ENCODE measurements at places on chromosomes 3 and 15.

GRCh38 chr3:180910823-180911222 lies 1.6 kb upstream of the FXR1 start:
- no peak for DNase-seq

DNA sequence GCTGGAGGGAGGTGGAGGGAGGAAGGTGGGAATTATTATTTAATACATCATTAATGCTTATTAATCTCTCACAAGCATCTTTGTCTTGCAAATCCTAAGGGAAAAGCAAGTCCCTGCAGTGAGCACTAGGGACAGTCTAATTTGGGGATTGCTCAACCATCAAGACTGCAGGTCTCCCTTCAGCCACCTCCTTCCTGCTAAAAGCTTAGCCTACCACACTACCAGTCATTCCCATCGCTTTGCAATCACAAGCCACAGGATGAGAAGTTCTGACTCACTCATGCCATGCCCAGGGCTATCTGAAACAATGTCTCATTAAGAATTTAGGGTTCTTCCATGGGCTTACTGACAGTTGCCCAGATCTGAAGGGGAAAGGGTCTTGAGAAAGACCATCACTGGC lies 51.0 kb upstream of the EIF1B start:
- no peak for DNase-seq

DNA sequence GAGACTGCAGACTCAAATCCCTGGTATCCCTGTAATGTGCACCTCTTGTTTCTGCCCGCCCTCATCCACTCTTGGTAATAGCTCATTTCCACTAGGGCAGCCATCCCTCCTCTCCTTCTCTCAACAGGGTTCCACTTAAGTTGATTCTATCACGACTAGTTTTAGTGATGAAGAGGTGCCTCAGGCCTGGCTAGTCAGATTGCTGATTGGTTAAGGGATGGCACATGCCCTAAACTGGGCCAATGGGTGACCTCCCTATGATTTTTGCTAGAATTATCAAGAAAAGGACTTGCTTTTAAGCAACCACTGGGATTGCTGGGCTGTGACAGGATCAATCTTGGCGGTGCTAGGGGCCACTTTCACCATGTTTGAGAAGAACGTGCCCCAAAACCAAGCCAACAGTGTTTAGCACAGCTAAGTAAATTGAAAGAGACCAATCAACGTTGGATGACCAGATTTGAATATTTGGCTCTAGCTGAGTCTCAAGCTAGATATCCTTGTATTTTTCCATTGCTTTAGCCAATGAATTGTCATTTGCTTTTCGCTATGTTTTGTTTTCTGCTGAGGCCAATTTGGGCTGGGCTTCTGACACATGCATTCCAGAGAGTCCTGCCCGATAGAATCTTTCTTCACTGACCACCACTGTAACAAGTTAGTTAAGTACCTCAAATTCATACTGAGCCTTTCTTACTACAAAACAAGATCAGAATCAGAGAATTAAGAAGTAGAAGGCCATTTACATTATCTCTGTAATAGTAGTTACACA lies 131.0 kb downstream of the PDZRN3 start:
- DNase-seq = no peak

DNA sequence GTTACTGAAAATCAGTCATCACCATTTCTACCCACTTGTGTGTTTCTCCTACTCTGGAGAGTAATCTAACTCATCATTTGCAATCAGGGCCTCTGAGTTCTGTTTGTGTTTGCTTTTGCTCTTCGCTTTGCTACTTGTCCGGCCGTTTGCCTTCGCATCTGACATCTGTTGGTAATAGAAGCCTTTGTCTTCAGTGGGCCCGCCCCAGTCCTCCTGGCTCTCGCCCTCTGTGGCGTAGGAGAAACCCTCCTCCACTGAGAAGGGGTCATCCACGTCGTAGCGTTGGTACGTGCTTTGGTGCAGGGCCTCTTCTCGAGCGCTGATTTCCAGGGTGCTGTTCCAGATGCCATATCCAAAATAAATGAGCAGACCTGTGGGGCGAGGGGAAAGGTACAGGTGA lies 48.3 kb downstream of the CLDN11 start:
- DNase-seq = no peak

DNA sequence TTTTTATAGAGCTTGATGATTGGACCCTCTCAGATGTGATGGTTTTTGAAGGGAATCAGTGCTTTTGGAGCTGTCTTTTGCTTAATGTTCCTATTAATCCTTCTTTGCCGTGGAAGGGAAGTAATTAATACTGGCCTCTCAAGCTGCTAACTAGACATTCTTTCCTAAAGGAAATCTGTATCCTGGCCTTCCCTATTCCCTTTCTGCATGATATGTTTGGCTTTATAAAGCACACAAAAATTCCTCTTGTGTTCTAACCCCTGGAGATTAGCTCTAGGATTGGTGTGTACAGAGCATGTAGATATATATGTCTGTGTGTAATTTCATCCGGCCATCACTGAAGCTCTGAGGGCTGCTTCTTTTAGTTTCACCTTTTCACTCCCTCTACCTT lies 6.9 kb downstream of the ATXN7 start:
- no peak for DNase-seq

DNA sequence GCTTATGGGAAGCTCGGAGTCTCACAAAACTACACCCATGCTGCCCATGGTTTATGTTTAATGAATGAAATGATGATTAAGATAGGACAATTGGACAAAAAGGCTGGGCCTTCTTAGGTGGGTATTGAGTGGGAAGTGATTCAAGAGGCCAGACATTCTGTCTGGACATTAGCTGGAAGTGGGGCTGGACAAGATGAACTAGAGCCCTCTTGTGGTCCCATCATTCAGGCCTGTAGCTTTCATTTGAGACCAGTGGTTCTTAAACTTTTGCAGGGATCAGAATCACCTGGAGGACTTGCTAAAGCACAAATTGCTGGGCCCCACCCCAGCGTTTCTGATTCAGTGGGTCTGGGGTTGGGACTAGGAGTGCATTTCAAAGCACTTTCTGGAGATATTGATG lies 290.4 kb upstream of the CTDSPL start:
- peak; percentile 18 for DNase-seq

- no peak for DNase-seq
Observed at GRCh38 chr3:106161246-106161645, 292.4 kb upstream of the CBLB start.

- DNase-seq = no peak
Observed at GRCh38 chr3:194995334-194995733, 275.6 kb downstream of the XXYLT1 start.

- no peak for DNase-seq
Observed at GRCh38 chr15:77825546-77825945, 192.8 kb upstream of the LINGO1 start.

GRCh38 chr3:190486533-190486864 lies 27.4 kb upstream of the IL1RAP start:
- no peak for DNase-seq

DNA sequence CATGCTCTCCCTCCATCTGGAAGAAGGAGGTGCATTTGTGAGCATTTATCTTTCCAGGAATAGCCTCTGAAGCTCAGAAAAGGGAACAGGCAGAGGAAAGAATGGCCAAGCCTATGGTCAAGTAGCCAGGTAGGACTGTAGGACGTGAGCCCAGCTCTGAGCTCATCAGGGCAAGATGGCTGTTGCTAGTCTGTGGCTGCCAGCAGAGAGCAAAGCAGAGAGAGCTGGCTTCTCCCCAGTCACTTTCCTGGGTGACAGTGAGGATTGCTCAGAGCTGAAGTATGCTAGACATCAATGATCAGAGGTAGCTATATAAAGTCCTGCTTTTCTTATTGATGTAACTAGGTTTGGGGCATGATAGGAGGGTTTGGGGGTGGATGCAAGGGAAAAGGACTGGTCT lies 146.1 kb upstream of the SLC24A5 start:
- DNase-seq = no peak

DNA sequence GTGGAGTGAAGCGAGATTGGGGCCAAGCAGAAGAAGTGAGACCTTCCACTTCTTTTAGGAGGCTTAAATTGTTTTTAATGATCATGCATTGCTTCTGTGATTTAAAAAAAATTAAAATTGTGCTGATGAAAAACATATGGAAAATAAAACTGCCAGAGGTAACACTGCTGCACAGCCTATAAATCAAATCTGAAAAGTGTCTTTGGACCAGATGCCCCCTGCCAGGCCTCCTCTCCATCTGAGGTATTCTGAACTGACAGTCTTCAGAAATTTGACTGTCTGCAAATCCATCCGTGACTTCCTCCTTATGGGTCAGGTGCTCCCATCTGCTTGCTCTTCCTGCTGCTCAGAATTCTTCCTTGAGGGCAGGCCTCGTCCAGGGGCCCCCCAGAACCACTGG lies 108.5 kb upstream of the NR2E3 start:
- DNase-seq = no peak

DNA sequence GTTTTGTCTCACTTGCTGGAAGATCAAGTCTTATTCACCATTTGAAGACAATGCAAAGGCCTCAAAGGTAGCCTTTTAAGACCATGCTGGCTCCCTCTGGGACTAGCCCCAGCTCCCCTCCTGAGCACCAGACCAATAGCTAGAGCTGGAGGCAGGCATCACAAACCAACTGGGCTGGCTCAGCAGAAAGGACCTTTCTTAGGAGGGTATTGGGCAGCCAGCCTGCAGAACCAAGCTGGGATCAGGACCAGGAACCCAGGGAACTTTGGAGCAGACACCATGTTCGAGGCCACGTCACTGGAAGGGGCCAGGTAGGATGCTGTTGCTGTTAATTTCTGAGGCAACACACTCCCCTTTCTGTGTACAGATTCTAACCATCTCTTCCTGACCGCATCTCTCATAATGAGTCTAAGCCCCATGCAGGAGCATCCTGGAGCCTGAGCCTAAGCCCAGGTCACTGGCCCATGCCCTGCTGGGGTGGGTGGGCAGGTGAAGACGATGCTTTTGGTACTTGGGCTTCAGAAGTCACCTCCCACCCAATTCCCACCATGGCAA lies 81.4 kb upstream of the KLF13 start:
- DNase-seq = no peak

Measured in WERI-Rb-1 (cell line).